A673 (cell line): ENCODE measurements at places on chromosomes 13 and 19. TPM values are rescaled to one million over a fixed set of nuclear protein-coding genes. Genes with fewer than 3 reads are reported as not detected.

- peaks cover 8% of the 10 kb centered on the region for H3K4me1 ChIP-seq
- no peak overlapping the region for H3K27ac ChIP-seq
- no peaks in the 10 kb centered on the region for H3K36me3 ChIP-seq
- no peak overlapping the region for H3K4me3 ChIP-seq
- no peaks in the 10 kb centered on the region for H3K27me3 ChIP-seq
Observed at GRCh38 chr13:110238818-110239195, 68.2 kb downstream of the COL4A1 start.

Gene ATP4A
- total RNA-seq: not detected in 2 replicates

DNA sequence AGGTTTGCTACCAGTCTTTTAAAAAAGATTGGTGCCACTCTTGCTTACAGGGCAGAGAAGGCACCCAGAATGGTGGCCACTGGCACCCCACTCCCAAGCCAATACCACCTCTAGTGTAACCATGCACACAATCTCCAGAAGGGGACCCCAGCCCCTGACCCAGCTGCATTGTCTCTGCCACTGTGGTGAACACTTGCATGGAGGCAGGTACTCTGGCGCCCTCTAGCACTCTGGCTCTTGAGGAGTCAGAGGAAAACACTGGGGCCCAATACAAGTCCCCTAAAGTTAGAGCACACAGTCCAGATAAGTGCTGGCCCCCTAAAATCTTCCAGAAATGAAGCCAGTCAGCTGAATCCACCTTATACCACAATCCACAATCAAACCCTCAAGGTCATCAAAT is 6.0 kb downstream of the ERVV-1 start:
- H3K36me3 ChIP-seq: no peaks in the 10 kb centered on the region
- H3K4me1 ChIP-seq: no peaks in the 10 kb centered on the region
- H3K27ac ChIP-seq: no peak overlapping the region
- no peak for DNase-seq

GRCh38 chr13:114081761-114082681 is 50.4 kb downstream of the RASA3 start:
- no peak overlapping the region for H3K27ac ChIP-seq
- H3K27me3 ChIP-seq: no peaks in the 10 kb centered on the region
- peaks cover 5% of the 10 kb centered on the region for H3K4me1 ChIP-seq
- no peaks in the 10 kb centered on the region for H3K36me3 ChIP-seq
- H3K4me3 ChIP-seq: no peak overlapping the region

- H3K4me3 ChIP-seq: peak overlapping the region; percentile 73
- H3K36me3 ChIP-seq: peaks cover 9% of the 10 kb centered on the region
- H3K27me3 ChIP-seq: no peaks in the 10 kb centered on the region
- peaks cover 8% of the 10 kb centered on the region for H3K4me1 ChIP-seq
Observed at GRCh38 chr19:17076543-17076991, 990 bp downstream of the MYO9B start.

Gene ZNF749
- 21.6 and 22.9 TPM in 2 replicates for total RNA-seq

Gene YJEFN3
- total RNA-seq: 8.6 TPM in 2 replicates

Gene ICAM1
- 1.7 and 2.2 TPM in 2 replicates for total RNA-seq

DNA sequence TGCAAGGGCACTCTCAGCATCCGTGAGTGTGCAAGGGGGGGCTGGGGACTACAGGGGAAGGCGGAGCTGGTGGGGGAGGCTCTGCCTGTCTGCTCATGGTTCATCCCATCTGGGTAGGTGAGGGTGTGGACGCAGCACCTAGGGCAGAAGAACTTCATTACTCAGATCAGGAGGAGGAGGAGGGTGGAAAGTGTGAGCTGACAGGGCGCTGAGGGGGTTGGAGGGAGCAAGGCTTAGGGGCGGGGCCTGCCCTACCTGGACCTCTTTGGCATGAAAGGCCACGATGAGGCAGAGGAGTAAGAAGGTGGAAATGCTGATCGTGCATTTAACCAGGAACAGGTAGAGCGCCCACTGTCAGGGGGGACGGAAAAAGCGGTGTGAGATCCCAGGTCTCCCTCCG is 4.5 kb downstream of the KCNN4 start:
- peaks cover 9% of the 10 kb centered on the region for H3K4me1 ChIP-seq
- peaks cover 24% of the 10 kb centered on the region for H3K27me3 ChIP-seq
- DNase-seq: no peak
- H3K27ac ChIP-seq: no peak overlapping the region
- H3K36me3 ChIP-seq: no peaks in the 10 kb centered on the region

DNA sequence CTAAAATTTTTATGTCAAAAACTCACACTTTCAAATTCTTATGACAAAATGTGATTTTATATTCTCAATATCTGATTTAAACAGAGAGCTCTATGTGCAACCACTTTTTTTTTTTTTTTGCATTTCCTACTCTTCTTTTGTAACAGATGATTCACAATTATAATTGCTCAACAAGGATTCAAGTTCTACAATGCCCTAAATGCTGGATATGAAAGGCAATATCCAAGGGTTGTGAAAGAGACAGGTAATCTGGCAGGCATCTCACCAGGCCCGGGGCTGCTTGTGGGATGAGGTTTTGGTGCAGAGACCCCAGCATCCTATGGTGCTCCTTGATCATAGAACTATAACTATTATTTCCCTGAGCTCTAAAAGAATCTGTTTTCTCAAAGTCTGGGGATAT is 363.6 kb upstream of the NBEA start:
- H3K4me1 ChIP-seq: no peaks in the 10 kb centered on the region
- no peaks in the 10 kb centered on the region for H3K36me3 ChIP-seq
- DNase-seq: no peak
- H3K4me3 ChIP-seq: no peak overlapping the region

- peaks cover 2% of the 10 kb centered on the region for H3K36me3 ChIP-seq
- no peaks in the 10 kb centered on the region for H3K4me1 ChIP-seq
- H3K27me3 ChIP-seq: no peaks in the 10 kb centered on the region
- DNase-seq: no peak
Observed at GRCh38 chr13:110652764-110653163, 37.4 kb downstream of the NAXD start.

GRCh38 chr13:103299079-103299478 is 232.9 kb upstream of the SLC10A2 start:
- no peaks in the 10 kb centered on the region for H3K27me3 ChIP-seq
- no peak overlapping the region for H3K4me3 ChIP-seq
- peaks cover 9% of the 10 kb centered on the region for H3K4me1 ChIP-seq
- no peak for DNase-seq

- no peak overlapping the region for H3K4me3 ChIP-seq
- H3K36me3 ChIP-seq: peaks cover 95% of the 10 kb centered on the region
- DNase-seq: no peak
- H3K4me1 ChIP-seq: peaks cover 7% of the 10 kb centered on the region
- no peaks in the 10 kb centered on the region for H3K27me3 ChIP-seq
- no peak overlapping the region for H3K27ac ChIP-seq
Observed at GRCh38 chr13:36986462-36987240, 12.5 kb downstream of the ALG5 start.

Gene ADAMTSL5
- total RNA-seq: 0.59 and 0.86 TPM in 2 replicates

DNA sequence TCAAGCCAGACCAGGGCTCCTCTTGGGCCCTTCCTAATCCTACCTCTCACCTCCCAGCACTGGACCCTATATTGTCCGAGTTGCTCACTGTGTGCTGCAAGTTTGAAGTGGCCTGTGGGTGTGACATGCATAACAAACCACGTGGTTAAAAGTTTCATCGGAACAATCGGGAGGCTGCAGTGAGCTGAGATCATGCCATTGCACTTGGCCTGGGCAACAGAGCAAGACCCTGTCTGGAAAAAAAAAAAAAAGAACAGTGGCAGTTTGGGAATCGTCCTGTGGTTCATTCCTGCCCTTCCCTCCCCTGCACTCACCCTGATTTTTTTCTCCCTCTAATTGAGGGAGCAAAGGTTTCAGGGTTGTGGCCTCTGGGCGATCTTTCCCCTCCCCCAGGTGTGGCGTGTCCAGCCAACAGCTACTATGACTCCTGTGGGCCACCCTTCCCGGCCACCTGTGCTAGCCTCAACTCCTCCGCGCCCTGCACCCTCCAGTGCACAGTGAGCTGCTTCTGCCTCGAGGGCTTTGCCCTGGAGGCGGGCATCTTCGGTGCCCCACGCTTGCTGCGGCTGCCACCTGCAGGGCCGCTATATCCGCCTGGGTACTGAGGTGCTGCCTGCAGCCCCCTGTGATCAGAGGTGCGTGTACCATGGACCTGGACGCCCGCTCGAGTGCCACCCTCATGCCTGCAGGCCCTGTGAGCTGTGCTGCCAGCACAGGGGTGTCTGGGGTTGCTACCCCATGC is 16.3 kb upstream of the FXYD3 start:
- no peak overlapping the region for H3K27ac ChIP-seq
- no peaks in the 10 kb centered on the region for H3K4me1 ChIP-seq
- DNase-seq: no peak
- no peaks in the 10 kb centered on the region for H3K36me3 ChIP-seq
- H3K27me3 ChIP-seq: no peaks in the 10 kb centered on the region

- DNase-seq: peak; percentile 1
- H3K27ac ChIP-seq: no peak overlapping the region
- no peaks in the 10 kb centered on the region for H3K36me3 ChIP-seq
- H3K4me1 ChIP-seq: no peaks in the 10 kb centered on the region
Observed at GRCh38 chr13:43935878-43936277, 56.2 kb downstream of the LACC1 start.

- H3K27me3 ChIP-seq: no peaks in the 10 kb centered on the region
- peak; percentile 39 for DNase-seq
- peak within 1 kb of the TSS; percentile 44 for H3K4me3 ChIP-seq
- no peak within 1 kb of the TSS for H3K27ac ChIP-seq
- no peaks in the 10 kb centered on the region for H3K36me3 ChIP-seq
Observed at GRCh38 chr13:33016414-33017322, at the start of gene KL. Gene KL (plus strand): TSS chr13:33016423. CDS start chr13:33016441, 18 bp downstream.

- H3K4me3 ChIP-seq: no peak overlapping the region
- H3K27me3 ChIP-seq: no peaks in the 10 kb centered on the region
- H3K4me1 ChIP-seq: no peaks in the 10 kb centered on the region
- no peaks in the 10 kb centered on the region for H3K36me3 ChIP-seq
- no peak overlapping the region for H3K27ac ChIP-seq
- no peak for DNase-seq
Observed at GRCh38 chr13:99812625-99813024, 158.9 kb downstream of the ZIC5 start.

- no peak for DNase-seq
- no peaks in the 10 kb centered on the region for H3K4me1 ChIP-seq
- no peak overlapping the region for H3K27ac ChIP-seq
- H3K4me3 ChIP-seq: no peak overlapping the region
- H3K27me3 ChIP-seq: no peaks in the 10 kb centered on the region
Observed at GRCh38 chr13:52026246-52026626, 1.7 kb downstream of the UTP14C start.

GRCh38 chr13:88908961-88909441 is 1237.8 kb downstream of the SLITRK5 start:
- H3K36me3 ChIP-seq: no peaks in the 10 kb centered on the region
- H3K27me3 ChIP-seq: no peaks in the 10 kb centered on the region
- H3K4me3 ChIP-seq: no peak overlapping the region
- no peak overlapping the region for H3K27ac ChIP-seq
- H3K4me1 ChIP-seq: no peaks in the 10 kb centered on the region

DNA sequence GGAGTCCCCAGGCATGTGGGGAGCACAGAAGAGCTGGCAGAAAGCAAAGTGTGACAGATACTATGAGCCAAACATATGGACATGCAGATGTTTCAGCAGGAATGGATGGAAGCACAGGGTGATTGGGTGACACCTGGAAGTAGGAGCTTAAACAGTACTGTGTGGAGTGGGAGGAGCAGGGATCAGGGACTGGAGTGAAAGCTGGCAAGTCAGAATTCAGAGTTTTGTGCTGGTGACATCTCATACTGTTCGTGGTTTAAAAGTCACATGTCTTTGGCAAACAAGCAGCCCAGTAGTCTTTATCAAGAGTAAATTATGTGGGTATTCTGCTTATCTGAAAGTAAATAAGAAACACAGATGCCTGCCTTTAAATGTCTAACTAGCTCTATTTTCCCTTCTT is 408.2 kb downstream of the COG6 start:
- H3K4me1 ChIP-seq: peaks cover 50% of the 10 kb centered on the region
- H3K27me3 ChIP-seq: no peaks in the 10 kb centered on the region
- H3K4me3 ChIP-seq: no peak overlapping the region
- no peak for DNase-seq
- H3K27ac ChIP-seq: peak overlapping the region; percentile 33
- H3K36me3 ChIP-seq: no peaks in the 10 kb centered on the region

GRCh38 chr19:44712864-44713515 is 14.0 kb downstream of the CEACAM16 start:
- H3K4me1 ChIP-seq: no peaks in the 10 kb centered on the region
- no peak for DNase-seq
- H3K4me3 ChIP-seq: no peak overlapping the region
- H3K27me3 ChIP-seq: no peaks in the 10 kb centered on the region

Gene MISP3
- total RNA-seq: 0.26 and 0.61 TPM in 2 replicates

Gene PSG1
- total RNA-seq: not detected in 2 replicates

DNA sequence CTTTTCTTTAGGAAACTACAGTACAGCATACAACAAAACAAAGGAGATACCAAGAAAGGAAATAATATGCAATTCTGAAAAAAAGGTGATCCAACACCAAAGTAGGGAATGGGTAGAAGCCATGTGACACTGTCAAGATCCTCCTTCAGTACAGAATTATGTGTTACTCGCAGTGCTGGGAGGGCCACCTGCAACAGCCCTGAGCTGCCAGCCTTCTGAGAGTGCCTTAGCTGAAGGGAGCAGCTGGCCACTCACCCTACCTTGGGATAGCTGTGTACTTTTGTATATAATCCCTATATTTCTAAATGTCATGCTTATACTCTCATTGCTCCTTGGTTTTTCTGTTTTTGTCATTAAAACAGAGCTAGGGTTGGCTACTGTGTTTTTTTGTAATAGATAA is 1518.2 kb upstream of the PCDH20 start:
- H3K27me3 ChIP-seq: no peaks in the 10 kb centered on the region
- H3K27ac ChIP-seq: no peak overlapping the region
- no peaks in the 10 kb centered on the region for H3K36me3 ChIP-seq
- H3K4me1 ChIP-seq: no peaks in the 10 kb centered on the region

DNA sequence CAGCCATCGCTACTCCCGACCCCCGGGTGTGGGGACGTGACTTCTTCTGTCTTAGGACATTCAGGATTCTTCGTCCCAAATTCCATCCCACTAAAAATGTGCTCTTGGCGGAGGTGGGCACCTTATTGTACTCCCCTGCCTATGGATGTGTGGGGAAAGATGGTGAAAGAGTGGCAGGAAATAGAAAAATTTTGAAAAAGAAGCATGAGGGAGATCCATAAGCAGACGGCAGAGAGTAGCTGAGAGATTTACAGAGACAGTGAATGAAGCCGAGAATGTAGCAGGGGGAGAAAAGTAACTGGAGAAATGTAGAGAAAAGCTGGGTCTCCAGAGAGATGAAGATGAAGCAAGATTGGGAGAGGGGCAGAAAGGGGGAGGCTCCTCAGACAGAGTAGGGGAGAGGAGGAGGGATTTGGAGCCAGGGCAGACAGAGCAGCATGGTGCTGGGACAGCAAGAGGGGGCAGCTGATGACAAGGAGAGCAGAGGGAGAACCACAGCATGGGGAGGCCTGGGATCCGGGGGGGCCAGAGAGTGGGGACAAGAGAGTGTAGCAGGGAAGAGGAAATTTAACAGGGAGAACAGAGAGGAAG is 843 bp downstream of the ZNF610 start:
- no peaks in the 10 kb centered on the region for H3K36me3 ChIP-seq
- peak overlapping the region; percentile 90 for H3K27ac ChIP-seq
- peak overlapping the region; percentile 82 for H3K4me3 ChIP-seq
- no peaks in the 10 kb centered on the region for H3K4me1 ChIP-seq
- peak; percentile 14 for DNase-seq

Gene MYO16
- total RNA-seq: 0.49 and 0.50 TPM in 2 replicates

Gene ZNF581
- total RNA-seq: 37.1 and 38.4 TPM in 2 replicates

Gene ITGBL1
- 0.37 and 0.64 TPM in 2 replicates for total RNA-seq
